ENCODE measurements at places on chromosomes 2 and 18. TPM values are rescaled to one million over a fixed set of nuclear protein-coding genes. Genes with fewer than 3 reads are reported as not detected.

The PUM2 gene
- 26.7 TPM for total RNA-seq

The SP5 gene
- not detected for total RNA-seq

The YES1 gene
- total RNA-seq: 69.4 TPM

The SCYGR7 gene
- total RNA-seq: not detected

The EGR4 gene
- total RNA-seq: not detected

The RGPD4 gene
- total RNA-seq: not detected

The GPAT2 gene
- 2.3 TPM for total RNA-seq

The BZW1 gene
- 250 TPM for total RNA-seq

The TSPYL6 gene
- not detected for total RNA-seq

All from cardiac ventricle fibroblast (primary cell).